ENCODE measurements at places on chromosomes 5 and 9.

DNA sequence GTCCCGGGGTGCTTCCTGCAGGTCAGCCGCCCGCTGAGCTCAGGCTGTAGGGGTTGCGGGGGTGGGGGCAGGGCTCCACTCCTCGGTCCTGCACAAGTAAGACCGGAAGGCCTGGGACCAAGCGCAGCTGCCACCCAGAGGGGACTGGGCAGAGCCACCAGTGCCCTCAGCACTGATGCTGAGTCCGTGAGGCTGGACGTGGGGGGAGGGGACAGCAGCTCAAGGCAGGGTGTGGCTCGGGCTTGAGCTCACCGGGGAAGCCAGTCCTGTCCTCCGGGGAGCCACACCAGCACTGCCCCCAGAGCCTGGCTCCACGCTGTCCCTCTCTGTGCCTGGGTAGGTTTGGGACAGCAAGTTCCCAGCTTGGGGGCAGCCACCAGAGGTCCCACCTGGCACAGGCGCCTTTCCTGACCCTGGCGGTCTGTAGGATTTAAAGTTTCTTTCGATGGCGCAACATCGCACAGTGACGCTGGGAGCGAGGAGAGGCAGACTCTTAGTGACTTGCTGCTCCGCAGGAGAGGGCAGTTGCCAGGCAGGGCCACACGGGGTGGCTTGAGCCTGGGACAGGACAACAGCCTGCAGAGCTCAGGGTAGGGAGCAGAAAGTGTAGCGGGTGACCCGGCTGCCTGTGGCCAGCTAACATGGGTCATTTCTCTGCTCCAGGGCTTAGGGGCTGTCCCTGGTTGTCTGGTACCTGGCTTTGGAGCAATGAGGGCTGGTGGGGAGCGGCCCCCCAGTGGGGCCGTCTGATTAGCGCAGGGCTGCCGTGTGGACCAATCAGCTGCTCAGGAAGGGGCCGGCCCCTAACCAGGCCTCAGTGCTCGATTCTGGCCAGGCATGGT is 5.7 kb downstream of the LCN1 start:
- no peak for DNase-seq

- no peak for DNase-seq
Measured at GRCh38 chr5:42302186-42302585, 121.1 kb upstream of the GHR start.

DNA sequence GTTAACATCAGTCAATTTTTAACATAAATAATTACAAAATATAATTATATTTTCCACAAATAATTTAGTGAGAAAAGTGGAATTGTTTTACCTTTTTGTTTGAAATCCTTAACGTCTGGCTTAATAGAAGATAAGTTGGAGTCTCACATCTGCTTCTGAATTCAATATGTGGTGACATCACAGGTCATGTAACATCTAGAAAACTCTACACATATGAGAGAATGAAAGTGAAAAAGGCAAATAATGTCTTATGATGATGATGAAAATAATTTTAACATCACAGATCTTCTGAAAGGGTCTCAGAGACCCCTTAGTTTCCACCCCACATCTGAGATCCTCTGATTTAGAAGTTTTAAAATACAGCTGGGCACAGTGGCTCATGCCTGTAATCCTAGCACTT is 81.5 kb downstream of the PRKACG start:
- DNase-seq: no peak

- DNase-seq: no peak
Measured at GRCh38 chr5:6216471-6217075, 161.8 kb downstream of the MED10 start.

DNA sequence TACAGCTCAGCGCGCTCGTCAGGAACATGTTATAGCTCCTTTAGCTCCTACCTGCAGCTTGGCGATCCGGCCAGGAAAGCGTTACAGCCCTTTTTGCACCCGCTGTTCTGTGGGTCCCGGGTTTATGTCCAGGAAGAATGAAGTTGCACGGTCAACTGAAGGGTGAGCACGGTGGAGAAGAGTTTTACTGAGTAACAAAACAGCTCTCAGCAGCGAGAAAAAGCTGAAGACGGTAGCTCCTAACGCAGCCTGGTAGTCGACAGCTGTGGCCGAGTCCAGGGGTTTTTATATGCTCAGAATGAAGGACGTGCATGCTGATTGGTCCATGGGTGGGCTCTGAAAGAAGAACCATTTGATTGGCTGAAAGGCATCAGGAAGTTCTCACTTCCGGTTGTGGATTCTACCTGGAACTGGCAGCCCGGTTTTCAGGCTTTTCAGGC is 1830.1 kb upstream of the NUDT12 start:
- no peak for DNase-seq

GRCh38 chr9:108264093-108264492 is 591.7 kb downstream of the ACTL7B start:
- no peak for DNase-seq

DNA sequence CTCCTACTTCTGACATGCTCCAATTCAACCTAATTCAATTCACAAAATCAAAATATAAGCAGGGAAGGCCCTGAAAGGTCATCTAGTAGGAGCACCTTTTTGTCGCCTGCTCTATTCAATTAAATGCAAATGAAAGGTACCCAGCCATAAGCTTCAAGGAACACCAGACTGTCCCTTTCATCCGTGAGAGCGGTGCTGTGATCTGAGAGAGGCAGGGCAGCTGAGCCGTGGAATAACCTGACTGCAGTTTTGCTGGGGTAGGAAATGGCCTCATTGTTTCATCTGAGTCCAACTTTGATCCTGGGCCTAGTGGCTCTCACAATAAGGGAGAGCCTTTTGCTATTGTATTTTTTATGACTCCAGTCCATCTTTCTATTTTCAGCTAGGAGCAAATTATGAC is 39.8 kb upstream of the GLRA1 start:
- no peak for DNase-seq

- DNase-seq: no peak
Measured at GRCh38 chr5:133400120-133400519, 212.2 kb downstream of the FSTL4 start.

- DNase-seq: no peak
Measured at GRCh38 chr9:33988219-33988890, 60.3 kb downstream of the UBAP2 start.

DNA sequence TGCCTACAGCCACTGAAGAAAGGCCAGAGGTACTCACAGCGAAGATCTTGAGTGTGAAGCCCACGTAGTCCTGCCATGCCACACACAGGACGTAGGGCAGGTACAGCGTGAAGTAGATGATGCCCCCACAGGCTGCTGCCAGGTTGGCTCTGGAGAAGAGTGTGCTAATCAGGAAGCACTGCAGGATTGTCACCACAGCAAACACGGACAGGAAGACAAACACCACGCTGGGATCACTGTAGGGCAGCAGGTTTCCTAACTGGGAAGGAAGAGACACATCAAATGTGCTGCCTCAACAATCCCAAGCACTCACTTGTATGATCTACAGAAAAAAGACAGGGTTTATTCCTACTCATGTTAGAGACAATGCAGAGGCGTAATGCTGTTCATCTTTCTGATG is 63.0 kb downstream of the NIPSNAP3B start:
- no peak for DNase-seq

DNA sequence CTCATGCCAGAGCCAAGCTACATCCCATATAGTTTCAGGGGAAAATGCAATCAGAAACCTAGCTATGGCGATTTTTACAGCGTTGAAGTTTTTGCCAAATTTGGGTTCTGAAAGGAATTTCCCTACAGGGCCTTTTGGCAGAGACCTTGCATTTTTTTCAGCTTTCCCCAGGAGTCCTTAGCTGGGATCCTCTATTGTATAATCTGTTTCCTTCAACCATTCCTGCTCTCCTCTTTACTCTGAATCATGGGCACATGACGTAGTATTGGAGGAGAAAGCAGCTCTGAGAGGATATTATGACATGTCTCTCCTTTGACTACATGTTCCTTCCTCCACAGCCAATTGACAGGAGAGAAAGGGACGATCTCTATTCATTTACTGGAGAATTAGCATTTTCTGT is 118.5 kb upstream of the ERCC6L2 start:
- peak; percentile 84 for DNase-seq

- no peak for DNase-seq
Measured at GRCh38 chr5:160867976-160868375, 16.0 kb upstream of the ATP10B start.

GRCh38 chr9:73152953-73153352 is 1.3 kb downstream of the ANXA1 start:
- DNase-seq: peak; percentile 71

DNA sequence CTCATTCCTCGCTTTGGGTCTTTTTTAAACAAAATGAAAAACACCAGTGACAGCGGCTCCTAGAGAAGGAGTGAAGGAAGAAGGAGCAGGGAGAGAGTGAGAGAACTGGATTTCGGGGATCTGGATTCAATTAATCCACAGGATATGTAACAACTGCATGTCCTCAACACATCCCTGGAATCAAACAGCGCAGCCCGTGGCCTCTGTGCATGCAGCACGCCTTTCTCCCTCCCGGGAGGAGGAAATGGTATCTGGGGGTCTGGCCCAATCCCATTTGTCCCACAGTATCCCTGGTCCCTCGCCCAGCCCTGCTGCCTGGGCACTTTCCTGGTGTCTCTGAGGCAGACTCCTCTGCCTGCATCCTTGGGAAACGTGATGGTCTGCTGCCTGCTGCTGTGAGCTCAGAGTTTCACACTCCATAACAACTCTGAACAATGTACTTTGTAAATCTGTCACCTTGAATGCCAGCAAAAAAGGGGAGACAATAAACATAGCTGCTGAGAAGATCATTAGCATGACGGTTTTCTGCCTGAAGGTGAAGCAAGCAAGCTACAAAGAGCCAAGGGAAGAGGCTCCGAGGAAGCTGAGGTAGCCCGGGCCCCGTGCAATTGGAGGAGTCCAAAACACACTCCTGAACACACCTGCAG is 56.1 kb downstream of the PTCH1 start:
- DNase-seq: no peak

GRCh38 chr5:175491223-175491622 is 12.9 kb downstream of the SFXN1 start:
- no peak for DNase-seq

Measured in AG10803 (cell line).